Kidney epithelial cell (primary cell): ENCODE measurements at places on chromosomes 6 and 20. TPM values are rescaled to one million over a fixed set of nuclear protein-coding genes. Genes with fewer than 3 reads are reported as not detected.

- DNase-seq = no peak
Observed at GRCh38 chr6:12009876-12010634, 2.1 kb upstream of the HIVEP1 start.

GRCh38 chr6:101845621-101846020 lies 452.1 kb downstream of the GRIK2 start:
- DNase-seq = no peak

DNA sequence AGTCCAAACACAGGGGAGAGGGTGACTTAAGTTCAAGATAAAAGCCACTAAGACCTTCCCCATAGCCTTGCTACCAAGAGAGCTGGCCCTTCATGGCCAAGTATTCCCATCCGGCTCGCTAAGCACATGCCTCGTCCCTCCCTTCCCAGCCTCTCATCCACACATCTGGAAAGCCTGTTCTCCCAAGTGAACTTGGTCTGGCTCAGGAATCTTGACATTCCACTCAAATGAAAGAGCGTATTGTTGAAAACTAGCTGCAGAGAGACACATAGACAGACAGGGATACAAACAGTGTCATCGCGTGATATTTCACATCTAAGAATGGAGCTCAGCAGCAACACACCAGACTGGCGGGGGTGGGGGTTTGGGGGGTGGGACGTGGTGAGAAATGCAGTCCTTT lies 182.8 kb upstream of the FOXQ1 start:
- no peak for DNase-seq

GRCh38 chr6:16139556-16139955 lies 10.7 kb downstream of the MYLIP start:
- DNase-seq = no peak

- no peak for DNase-seq
Observed at GRCh38 chr20:25058051-25058846, at the start of gene ACSS1. ACSS1 (minus strand) TSS chr20:25058139; CDS start chr20:25058102, 37 bp downstream.

GRCh38 chr20:1689721-1690120 lies 32.1 kb upstream of the SIRPG start:
- no peak for DNase-seq

GRCh38 chr6:159434410-159434809 lies 258.6 kb downstream of the SOD2 start:
- no peak for DNase-seq

- no peak for DNase-seq
Observed at GRCh38 chr6:48714250-48714649, 603.3 kb upstream of the PTCHD4 start.

- DNase-seq = no peak
Observed at GRCh38 chr6:130046671-130047070, 28.3 kb downstream of the L3MBTL3 start.

DNA sequence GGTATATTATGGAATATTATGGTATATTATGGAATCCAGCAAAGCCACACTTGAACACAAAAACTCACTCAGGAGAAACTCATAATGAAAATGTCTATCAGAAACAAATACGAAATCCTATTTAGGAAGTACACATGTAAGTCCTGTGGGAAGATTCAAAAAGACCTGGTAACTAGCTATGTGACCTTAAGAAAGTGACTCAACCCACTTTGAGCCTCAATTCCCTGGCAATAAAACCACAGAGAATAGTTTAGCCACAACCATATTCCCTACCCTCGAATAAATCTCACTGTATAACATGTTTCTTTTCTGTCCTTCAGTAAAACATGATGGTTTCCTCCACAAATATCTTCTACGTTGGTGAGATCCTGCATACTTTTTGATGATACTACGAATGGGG lies 56.4 kb downstream of the ZMYND8 start:
- DNase-seq = no peak

GRCh38 chr6:22468256-22468965 lies 101.0 kb upstream of the HDGFL1 start:
- DNase-seq = no peak

- DNase-seq = no peak
Observed at GRCh38 chr6:9361749-9362148, 926.4 kb upstream of the SLC35B3 start.

GRCh38 chr6:123240626-123241025 lies 244.6 kb downstream of the CLVS2 start:
- no peak for DNase-seq

DNA sequence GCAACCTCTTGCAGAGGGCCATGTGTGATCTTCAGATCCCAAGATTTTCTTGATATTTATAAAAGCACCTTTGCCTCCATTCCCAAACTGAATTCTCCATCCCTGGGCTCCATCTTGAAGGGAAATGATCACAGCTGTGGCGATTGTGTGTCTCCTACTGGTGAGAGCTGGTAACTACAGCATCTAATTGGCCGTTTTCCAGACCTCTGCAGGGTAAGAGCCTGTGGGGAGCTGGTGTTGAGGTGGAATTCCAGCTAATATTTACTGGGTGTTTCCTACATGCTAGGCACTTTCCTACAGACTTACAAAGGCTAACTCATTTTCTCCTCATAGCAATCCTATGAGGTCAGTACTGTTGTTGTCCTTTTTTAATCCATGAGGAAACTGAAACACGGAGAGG lies 59.2 kb upstream of the FNDC1 start:
- no peak for DNase-seq

DNA sequence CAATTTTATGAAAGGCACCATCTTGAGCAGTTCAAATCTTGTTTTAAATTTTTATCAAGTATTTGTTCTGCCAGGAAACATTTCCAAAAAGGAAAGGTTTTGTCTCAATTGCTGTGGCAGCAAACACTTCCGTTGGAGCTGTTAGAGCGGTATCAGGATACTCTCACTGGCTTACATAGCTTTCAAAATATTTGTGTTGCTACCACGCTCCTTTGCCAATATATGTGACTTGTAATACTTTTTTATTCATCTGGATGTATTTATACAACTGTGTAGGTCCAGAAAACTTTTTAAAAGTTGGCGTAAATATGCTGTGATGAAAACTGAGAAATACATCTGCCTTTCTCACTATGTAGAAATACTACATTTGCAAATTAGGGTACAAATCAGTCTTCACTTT lies 37.8 kb upstream of the NHSL1 start:
- DNase-seq = no peak

DNA sequence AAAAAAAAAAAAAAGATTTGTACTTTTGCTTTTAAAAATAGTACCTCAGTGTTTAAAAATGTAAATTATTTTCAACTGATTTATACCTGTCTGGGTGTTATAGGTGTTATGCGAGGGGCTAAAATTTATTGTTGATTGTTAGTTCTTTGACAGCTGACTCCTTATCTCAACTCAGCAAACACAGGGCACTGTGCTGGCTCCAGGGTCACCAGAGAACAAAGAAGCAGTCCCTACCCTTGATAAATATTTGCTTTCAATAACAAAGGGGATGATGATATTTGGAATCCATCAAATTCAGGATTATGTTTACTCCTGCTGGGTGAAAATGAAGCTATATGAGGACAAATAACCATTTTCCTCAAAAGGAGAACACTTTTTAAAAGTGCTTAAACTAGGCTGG lies 34.2 kb upstream of the KAT14 start:
- no peak for DNase-seq

DNA sequence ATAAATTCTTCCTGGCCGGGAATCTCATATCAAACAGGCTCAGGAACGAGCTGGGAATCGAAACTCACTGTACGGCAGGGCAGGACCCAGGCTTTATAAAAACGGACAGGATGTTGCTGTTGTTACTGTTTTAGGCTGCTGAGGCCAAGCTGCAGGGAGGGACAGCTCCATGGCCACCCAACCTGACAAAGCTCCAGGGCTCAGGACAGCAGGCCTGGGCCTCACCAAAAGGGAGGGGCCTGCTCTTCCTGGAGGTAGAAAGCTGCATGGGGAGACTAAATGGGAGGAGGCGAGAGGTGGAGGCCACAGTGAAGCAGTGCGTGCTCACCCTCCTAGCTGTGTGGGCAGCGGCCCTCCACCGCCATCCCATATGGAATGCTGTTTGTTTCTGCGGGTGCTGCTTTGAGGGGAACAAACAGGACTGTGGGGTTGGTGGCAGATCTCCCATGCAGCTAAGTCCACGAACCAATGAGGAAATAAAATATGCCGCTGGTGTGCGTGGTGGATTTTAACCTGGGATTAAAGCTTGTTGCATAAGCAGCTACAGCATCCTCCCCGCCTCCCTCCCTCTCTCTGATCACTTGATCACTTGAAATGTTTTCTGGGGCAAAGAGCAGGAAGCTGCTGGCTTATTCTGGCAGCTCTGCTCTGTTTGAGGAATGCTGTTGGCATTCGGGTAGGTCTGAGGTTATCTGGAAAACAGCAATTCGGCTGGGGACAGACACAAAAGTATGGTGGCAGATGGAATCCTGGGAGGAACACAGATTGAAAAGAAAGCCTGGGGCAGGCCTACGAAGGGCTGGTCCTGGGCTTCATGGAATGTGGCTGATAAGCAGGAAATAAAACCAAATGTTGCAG lies 2.4 kb upstream of the ZMYND8 start:
- DNase-seq = peak; percentile 84

DNA sequence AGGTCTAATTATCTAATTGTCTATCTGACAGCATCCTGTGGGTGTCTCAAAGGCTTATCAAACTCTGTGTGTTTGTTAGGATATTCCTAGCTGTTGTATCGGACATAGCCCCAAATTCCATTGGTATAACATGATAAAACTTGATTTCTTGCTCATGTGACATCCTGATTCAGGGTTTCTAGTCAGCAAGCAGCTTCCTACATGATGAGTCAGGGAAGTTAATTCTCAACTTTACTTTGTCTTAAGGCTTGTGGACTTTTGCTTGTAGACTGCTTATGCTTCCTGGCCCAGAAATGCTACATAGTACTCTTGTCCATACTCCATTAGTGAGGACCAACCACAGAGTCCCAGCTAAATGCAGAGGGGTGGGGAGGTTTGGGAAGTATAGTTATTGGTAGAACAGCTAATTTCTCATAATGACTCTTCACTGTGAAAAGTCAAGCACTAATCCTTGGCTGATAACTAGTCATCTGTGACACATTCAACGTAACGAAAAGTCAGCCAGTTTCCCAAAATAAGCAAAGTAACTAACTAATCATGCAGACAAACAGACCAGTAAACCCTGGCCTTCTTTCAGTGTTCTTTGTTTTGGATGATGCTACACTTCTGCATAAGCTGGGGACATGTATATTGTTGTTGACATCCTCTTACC lies 25.8 kb downstream of the NKAIN2 start:
- peak; percentile 68 for DNase-seq

DNA sequence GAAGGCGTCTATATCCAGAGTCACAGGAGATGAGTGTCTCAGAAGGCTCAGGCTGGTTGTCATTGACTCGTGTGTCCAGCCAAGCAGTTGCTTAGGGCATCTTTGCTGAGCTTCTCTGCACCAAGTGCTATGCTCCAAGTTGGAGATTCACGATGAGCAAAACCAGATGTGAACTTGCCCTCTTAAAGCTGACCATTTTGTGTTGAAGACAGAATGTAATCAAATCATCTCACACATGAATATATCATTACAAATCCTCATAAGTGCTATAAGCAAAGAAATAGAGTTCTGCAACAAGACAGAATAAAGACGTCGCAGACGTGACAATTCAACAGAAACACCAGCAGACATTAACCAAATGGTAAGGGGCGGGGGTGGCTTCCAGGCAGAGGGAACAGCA lies 103.9 kb downstream of the ALDH8A1 start:
- DNase-seq = no peak

GRCh38 chr6:99613409-99613704 lies 6.7 kb downstream of the PRDM13 start:
- no peak for DNase-seq

DNA sequence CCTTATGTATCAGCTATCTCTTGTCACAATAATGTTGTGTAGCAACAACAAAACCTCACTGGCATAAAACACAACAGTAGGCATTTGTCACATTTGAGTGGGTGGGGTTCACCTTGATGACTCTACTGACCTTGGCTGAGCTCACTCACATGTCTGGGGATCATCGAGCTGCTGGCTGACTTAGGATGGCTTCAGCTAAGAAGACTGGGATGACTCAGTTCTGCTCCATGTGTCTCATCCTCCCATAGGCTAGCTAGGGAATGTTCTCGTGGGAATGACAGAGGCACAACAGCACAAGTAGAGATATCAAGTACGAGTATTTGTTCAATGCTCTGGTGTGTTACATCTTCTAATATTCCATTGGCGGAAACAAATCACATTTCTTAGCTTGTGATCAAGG lies 167.9 kb downstream of the PLCB1 start:
- no peak for DNase-seq

DNA sequence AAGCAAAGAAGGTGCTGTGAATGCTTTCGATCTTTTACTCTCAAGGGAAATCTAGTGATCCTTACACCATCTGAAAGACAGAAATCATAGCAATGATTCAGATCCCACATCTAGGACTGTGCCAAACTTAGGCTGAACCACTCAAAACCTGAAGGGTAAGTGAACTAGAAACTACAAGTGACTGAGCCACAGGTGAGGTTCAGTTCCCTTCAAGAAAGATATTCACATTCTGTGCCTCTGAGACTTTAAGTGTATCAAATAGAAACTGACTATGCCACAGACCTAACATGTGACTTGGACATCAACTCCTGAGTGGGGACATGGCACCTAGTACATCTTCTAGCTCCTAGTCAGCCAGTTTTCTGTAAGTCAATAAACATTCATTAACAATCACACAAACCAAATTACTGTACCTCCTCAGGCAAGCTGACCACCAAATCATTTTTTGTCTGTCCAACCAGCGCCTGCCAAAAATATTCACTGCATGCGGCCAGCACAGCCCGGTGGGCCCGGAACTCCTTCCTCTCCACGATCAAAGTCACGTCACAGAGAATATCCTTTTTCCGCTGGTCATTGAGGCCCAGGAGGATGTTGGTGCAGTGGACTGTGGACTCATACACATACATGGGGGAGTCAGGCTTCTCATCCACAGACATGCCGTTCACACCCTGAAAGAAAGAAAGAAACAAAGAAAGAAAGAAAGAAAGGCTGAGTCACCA lies 114.1 kb downstream of the GJA10 start:
- DNase-seq = no peak

- no peak for DNase-seq
Observed at GRCh38 chr6:3343089-3343883, 84.5 kb downstream of the PSMG4 start.

DNA sequence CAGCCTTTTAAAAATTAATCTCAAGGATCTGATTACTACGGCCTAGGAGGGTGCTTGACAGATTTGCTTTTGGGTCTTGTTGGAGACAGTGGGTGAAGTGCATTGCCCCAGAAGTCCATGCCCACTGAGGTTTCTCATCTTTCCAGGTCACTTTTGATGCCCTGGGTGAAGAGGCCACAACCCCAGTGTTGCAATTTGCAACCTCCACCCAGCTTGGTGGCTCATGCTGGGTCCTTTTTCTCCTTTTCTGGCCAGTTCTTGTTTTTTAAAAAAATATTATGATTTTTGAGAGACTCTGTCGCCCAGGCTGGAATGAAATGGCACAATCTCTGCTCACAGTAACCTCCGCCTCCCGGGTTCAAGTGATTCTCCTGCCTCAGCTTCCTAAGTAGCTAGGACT lies 9.4 kb downstream of the STX11 start:
- no peak for DNase-seq

- DNase-seq = no peak
Observed at GRCh38 chr6:118319894-118320649, 228.0 kb upstream of the PLN start.

GRCh38 chr6:163416557-163417253 lies 2.2 kb downstream of the QKI start:
- DNase-seq = no peak

Gene TRERF1
- total RNA-seq = 0.75 and 1.4 TPM in 2 replicates

Gene ROMO1
- total RNA-seq = 372 and 719 TPM in 2 replicates

Gene BMP5
- total RNA-seq = under 0.01 TPM in 1 of 2 replicates, not detected in the other

Gene LCA5
- 5.1 and 7.0 TPM in 2 replicates for total RNA-seq

Gene TMC2
- not detected in 2 replicates for total RNA-seq

Gene PBX2
- 37.5 and 40.7 TPM in 2 replicates for total RNA-seq

Gene SPAG4
- total RNA-seq = 2.6 and 7.9 TPM in 2 replicates

Gene RPS21
- total RNA-seq = 3,089 and 5,743 TPM in 2 replicates

Gene KCNQ5
- total RNA-seq = 1.9 and 2.5 TPM in 2 replicates
